NCI-H345 (cell line): ENCODE measurements at places on chromosomes 12 and 14.
A peak's percentile ranks its signal among the peaks of the same experiment; 100 is the strongest.

DNA sequence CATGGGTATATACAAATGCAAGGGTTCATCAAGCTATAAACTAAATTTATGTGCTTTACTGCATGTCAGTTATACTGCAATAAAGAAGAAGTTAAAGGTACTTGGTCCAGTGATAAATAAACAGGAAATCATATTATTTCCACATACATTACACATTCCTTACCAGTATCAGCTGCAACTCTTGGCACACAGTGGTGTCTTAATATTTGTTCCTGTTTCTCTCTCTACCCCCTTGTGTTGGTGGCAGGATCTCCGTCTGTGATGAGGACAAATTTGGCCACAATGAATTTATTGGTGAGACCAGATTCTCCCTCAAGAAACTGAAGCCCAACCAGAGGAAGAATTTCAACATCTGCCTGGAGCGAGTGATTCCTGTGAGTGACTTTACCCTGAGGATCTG lies 19.2 kb upstream of the OAS1 start:
- DNase-seq: no peak

GRCh38 chr12:109393437-109394345 lies 46.0 kb downstream of the MYO1H start:
- peak; percentile 60 for DNase-seq

DNA sequence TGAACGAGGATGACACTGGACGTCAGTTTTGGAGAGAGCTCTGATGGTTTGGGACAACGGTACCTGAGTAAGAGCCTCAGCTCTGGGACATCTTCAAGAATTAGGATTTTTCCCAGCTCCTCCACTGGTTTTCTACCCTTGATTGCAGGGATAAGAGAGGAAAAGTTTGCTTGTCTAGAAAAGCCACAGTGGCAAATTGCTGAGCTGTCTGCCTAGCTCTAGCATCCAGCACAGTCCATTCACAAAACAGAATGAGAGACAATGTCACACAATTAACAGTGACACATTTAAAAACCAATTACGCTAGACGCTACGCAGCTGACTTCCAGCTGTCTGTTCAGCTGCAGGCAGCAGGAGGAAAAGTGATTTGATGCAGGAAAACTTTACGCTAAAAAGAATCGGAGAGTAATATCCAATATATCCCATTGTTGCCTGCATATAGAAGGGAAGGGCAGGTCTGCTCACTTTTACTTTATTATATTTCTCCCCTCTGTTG lies 168.1 kb upstream of the PRICKLE1 start:
- DNase-seq: no peak

GRCh38 chr12:132163911-132164288 lies 19.6 kb downstream of the NOC4L start:
- no peak for DNase-seq

GRCh38 chr12:103994235-103994634 lies 28.6 kb downstream of the TDG start:
- DNase-seq: no peak

DNA sequence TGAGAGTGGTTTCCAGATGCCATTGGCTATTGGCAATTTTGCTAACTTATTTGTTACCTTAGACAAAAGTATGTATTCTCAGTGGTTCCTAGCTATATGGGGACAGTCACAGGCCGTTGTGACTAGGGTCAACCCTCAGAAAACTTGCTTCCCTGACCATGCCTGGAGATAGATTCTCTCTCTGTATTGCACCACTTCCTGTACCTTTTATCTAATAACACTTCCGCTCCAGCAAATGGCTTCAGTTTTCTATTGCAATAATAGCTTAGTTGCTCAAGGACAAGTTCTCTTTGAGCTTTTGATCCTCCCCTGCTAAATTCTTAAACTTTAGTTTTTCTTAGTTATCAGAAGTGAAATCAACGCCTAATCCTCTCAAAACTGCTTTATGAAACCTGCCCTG lies 338.0 kb downstream of the RMST start:
- DNase-seq: no peak

- DNase-seq: no peak
These were observed 174.1 kb downstream of the SLC6A15 start for GRCh38 chr12:84738481-84738972.

- DNase-seq: no peak
These were observed 929 bp upstream of the UBE2N start for GRCh38 chr12:93442411-93443340.

DNA sequence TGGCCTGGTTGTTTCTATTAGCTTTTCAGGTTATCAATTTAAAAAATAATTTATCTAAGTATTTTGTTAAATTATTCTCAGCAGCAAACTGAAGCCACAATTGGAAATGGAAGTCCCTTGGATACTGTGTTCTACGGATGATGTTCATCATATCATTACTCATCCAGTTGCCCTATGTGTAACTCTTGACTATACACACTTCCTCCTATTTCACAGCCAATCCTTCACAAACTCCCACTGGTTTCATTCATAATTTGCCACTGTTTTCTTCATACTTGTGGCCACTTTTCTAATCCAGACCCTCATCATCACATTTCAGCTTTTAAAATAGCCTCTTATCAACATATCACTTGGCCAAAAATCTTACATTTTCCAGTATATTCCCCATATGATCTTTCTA lies 84.0 kb downstream of the CATSPERB start:
- no peak for DNase-seq

- no peak for DNase-seq
These were observed 18.1 kb downstream of the ASPG start for GRCh38 chr14:104103446-104104075.

GRCh38 chr12:6963016-6963731 lies 7.3 kb downstream of the PHB2 start:
- peak; percentile 93 for DNase-seq

DNA sequence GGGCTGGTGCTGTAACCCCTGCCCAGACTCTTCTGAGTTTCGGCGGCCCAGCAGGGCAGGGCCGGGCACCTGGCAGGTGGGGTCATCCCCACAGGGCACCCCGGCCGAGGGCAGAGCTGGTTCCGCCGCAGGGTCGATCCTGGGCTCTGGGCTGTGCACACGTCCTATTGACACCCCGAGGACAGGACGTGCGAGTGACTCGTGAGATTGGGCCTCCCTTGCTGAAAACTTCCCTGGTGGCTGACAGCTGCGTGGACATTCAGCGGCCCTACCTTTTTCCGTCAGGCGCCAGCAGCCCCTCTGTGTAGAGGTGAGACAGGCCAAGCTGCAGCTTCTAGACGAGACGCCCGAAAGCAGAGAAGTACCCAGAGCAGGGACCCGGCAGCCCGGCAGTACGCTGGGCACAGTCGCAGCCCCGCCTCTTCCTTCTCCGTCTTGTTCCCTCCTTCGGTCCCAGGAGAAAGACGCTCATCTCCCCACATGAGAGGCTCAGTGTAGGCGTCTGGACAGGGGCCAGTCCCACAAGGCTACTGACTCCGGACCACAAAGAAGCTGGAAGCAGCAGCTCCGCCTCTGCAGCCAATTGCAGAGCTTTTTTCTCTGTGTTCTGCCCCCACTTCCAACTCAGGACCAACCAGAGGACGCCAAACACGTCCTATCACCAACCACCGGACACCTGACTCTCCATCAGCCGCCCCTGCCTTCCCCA lies at the start of gene LRCOL1:
Gene LRCOL1, minus strand, starts transcription at position 532 of the 709 bp plus-strand sequence. CDS start 4,331 bp downstream, outside the sequence.
- DNase-seq: no peak

GRCh38 chr12:34400986-34401658 lies 378.8 kb downstream of the ALG10 start:
- no peak for DNase-seq

- DNase-seq: no peak
These were observed 79.1 kb downstream of the CRADD start for GRCh38 chr12:93756288-93756687.

DNA sequence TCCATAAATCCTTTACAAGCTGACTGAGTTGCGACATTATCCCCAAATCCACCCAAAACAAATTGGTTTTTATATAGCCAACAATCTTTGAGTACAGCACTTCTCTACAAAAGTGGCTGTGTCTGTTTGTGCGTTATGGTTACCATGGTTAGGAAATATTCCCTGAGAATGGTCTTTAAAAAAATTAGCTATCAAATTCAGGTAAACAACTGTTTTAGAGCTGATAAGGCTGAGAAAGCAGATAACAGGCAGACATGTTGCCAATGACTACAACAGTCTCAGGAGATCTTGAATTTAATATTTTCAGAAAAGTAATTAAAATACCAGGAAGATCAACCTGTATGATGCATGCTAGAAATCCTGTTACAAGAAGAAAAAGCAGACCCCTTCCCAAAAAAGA lies 248.0 kb downstream of the RASSF9 start:
- no peak for DNase-seq

- peak; percentile 55 for DNase-seq
These were observed 620 bp downstream of the TMTC1 start for GRCh38 chr12:29782871-29783772.

GRCh38 chr14:90400904-90401561 lies 4.2 kb downstream of the CALM1 start:
- no peak for DNase-seq
